ENCODE measurements at places on chromosomes 16 and 17.

DNA sequence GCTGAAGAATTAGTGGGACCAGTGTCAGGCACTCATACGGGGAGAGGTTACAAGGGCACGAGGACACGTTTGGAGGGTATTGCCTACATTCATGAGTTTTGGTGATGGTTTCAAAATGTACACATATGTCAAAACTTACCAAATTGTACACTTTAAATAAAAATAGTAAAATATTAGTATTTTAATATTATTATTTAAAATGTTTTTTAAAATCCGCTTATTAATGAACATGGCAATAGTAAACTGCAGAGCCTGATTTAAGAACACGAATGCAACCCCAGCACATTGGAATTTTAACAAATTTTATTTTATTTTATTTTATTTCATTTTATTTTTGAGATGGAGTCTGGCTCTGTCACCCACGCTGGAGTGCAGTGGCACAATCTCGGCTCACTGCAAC lies 10.9 kb upstream of the ERCC4 start:
- DNase-seq, result no peak

GRCh38 chr17:44912763-44913544 lies 2.3 kb downstream of the GFAP start:
- DNase-seq, result no peak

DNA sequence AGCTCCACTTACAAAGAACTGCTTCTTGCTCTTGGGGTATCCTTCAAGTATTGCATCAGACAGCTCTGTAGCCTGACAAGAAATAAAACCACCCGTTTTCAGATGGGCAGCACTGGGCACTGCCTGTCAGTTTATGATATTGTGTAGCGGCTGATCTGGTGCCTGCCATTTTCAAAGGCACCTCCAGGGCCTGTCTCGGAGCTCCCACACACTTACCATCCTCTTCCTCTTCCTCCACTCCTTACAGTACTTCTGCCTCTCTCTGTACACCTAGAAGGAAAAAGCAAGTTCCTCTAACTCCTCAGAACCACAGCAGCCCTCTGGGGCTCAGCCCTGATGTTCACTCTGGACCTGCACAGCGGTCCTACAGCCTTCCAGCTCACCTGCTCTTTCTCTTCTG lies 4.4 kb downstream of the PSMC3IP start:
- no peak for DNase-seq

GRCh38 chr17:82985973-82986372 lies 93.4 kb upstream of the METRNL start:
- DNase-seq, result no peak

DNA sequence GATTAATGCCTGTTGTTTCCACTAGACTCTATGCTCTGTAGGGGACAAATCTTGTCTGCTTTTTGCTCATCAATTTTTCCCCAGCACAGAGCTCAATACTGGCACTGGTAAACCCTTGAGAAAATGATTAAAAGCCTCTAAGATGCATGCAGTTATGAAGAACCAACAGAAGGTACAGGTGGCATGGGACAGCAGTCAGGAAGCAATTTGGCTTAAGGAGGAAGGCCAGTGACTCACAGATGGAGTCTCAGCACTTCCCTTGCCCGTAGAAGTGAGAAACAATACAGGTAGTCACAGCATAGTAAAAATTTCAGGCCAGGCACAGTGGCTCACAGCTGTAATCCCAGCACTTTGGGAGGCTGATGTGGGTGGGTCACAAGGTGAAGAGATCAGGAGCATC lies 504.7 kb upstream of the RBFOX1 start:
- no peak for DNase-seq

- DNase-seq, result no peak
Observed at GRCh38 chr17:81402530-81402941, 7.3 kb downstream of the BAHCC1 start.

- DNase-seq, result no peak
Observed at GRCh38 chr16:11481987-11482386, 104.7 kb downstream of the LITAF start.

GRCh38 chr16:53121661-53122060 lies 66.9 kb downstream of the CHD9 start:
- no peak for DNase-seq

DNA sequence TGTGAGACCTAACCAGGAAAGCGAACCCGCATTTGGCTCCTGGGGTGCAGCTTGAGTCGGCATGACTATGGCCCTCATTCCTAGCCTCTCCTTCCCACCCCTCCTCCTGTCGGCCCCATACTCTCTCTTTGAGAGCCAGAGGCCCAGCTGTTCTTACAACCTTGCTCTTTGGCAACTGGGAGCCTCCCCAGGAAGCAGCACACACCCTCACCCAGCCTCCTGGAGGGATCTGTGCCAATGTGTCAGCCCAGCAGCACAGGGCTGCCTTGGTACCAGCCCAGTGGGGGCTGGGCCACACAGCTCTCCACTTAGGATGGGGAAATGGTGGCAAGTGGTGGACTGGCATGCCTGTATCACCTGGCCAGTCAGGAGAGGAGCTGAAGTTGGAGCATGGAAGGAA lies 70.3 kb upstream of the LGALS9 start:
- DNase-seq, result no peak

DNA sequence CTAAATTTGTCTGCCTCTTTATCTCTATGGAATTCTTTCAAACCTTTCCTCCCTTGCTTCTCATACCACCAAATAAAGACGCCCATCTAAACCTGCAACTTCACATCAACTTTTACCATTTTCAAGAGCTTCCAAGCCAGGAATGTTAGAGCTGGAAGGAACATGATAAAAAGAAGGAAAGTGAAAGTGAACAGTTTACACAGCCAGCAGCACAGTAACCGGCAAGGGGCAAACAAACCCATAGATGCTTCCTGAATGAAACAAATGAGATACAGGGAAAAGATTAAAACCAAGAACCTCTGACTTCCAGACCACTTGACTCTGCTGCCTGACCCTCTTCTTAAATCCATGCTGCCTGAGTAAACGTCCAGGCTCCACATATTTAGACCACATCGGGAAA lies 231.1 kb upstream of the CA10 start:
- no peak for DNase-seq

DNA sequence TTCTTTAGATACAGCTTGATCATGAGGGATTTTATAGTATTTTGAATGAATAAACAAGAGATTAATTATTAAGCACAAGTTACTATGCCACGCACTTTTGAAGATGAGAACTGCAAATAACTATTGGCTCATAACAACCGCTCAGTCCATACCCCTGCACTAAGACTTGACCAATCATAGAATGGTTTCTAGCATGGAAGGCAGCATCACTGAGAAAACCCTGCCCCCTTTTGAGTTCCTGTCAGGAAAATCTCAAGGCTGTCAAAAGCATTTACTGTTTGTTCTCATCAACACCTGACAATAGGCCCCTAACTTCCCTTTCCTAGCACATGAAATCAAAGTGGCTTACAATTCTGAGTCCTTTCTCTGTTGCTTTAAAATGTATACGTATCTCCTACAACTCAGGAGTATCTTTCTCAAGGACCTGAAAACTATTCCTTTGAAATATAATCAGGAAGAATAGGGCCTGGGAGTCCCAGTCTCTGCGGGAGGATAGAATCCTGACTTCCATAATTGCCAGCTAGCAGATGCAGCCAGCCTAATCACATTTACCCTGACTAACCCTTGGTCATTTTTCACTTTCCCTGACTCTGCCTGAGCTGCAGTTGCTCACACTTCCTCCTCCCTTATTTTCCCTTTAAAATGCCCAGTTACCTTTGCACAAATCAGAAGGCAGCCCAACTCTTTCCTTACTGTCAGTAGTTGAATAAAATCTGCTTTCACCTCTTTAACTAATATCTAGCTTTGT lies 9.1 kb upstream of the MMD start:
- DNase-seq, result no peak

GRCh38 chr17:10713318-10713717 lies 15.9 kb downstream of the ADPRM start:
- DNase-seq, result no peak

- no peak for DNase-seq
Observed at GRCh38 chr17:57757735-57758134, 12.6 kb upstream of the CCDC182 start.

- DNase-seq, result no peak
Observed at GRCh38 chr17:81479175-81480071, 33.2 kb downstream of the ACTG1 start.

DNA sequence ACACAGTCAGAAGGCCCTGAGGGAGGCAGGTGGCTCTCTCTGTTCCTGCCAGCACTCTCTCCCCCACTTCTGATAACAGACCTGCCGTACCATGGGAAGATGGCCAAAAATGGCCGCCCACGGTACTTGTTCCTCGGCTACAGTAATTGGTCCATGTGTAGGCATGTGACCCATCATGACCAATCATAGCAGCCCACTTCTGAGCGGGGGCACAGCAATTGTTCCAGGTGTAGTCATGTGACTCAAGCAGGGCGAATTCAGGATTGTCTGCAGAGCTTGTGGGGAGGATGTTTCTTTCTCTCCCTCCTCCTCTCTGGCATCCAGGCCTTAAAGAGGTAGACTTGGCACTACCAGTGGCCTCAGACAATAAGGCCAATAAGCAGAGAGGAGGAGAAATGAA lies 250.4 kb downstream of the MRTFB start:
- no peak for DNase-seq

GRCh38 chr17:37490638-37491614 lies 1.2 kb downstream of the DUSP14 start:
- DNase-seq, result no peak

GRCh38 chr16:54070789-54071343 lies 215.7 kb downstream of the IRX3 start:
- DNase-seq, result no peak

DNA sequence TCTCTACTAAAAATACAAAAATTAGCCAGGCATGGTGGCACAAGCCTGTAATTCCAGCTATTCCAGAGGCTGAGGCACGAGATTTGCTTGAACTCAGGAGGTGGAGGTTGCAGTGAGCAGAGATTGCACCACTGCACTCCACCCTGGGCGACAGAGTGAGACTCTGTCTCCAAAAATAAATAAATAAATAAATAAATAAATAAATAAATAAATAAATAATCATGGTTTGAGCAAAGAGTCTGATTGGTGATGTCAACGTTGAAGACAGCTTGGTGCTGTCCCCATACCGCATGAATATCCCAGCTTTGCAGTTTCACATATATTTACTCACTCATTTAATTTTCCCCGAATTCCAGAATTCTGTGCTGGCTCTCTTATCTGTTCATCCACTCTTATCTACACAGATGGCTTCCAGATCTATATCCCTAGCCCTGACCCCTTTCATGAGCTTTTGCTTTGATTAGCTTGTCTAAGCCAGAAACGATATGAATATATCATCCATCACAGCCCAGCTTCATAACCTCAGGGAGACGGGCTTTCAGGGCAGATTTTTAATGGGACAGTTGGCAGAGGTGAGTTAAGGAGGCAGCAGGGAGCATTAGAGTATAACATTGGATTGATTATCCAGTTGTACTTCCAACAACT lies 91.0 kb downstream of the SPACA3 start:
- no peak for DNase-seq

DNA sequence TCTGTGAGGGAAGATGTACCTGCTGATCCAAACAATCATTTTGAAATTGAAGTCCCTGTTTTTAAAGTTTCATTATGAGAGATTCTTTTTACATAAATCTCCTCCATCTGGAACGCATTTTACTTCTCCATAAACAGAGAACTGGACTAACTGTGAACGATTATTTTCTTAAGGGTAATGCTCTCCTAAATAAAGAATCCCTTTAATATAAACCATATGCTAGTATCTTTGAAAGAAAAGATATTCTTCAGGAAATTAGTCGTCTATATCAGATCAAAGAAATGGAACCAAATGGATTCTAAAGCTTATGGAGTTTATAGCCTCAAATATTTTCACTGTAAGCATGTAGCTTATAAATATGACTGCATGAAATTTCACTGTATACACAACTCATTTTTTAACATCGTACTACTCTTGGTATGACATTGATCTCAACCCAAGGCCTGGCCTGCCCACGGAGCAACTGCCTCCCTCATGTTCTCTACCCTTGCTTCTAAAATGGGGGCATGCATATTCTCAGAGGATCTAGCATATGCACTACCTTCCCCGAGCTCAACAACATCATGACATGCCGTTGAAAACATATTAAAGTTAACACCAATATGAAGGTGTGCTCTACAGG lies 66.4 kb downstream of the MYH10 start:
- peak; percentile 29 for DNase-seq

- no peak for DNase-seq
Observed at GRCh38 chr17:78379131-78379491, 662 bp downstream of the PGS1 start.

GRCh38 chr16:72857834-72858664 lies 189.9 kb downstream of the ZFHX3 start:
- no peak for DNase-seq

GRCh38 chr17:57720386-57721035 lies 24.6 kb downstream of the CCDC182 start:
- no peak for DNase-seq

DNA sequence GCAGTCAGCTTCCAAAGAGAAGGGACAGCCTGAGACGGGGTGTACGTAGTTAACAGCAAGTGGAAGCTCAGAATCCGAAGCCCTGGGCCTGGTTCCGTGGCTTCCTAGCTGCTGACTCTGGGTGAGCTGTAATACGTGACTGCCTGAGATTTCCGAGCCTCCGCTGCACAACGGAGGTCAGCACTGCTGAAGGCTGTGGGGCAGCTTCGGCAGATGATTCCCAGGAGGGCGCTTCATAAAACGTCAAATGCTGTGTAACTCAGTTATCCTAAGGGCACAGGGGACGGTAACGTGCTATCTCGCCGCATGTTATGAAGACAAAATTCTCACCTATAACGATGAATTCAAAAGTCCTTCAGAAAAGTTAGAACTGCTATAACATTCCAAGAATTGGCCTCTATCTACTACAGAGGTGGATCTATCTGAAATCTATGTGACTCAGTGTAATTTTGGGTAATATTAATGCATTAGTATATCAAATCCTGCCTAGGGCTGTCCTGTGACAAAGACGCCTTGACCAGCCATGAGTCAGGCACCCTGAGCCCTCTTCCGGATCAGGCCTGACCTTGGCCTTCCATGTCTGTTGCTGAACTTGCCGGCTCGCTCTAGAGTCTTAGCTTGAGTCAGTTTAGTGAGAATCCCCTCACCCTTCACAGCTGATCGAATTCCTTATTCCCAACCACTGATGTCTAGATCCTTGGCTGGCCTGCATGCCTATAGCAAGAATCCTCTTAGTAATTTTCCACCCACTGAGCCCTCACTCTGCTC lies 43.5 kb downstream of the MARF1 start:
- no peak for DNase-seq

DNA sequence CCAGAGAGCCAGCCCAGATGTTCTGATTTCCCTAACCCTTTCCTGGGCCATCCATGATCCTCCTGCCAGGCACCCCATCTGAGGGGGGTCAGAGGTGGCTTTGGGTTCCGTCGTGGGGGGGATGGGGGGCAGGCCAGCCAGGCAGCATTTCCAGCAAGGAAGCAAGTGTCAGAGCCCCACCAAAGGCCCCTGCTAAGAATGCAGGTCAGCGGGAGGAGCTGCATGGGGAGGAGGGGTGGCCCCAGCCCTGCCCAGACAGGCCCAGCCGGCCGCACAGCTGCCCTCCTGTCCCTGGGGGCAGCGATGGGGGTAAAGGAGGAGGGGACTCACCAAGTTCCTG lies 2.3 kb upstream of the SCRN2 start:
- no peak for DNase-seq

- no peak for DNase-seq
Observed at GRCh38 chr17:39997543-39997942, 16.9 kb downstream of the PSMD3 start.
